ENCODE measurements at places on chromosomes 3 and 15.

DNA sequence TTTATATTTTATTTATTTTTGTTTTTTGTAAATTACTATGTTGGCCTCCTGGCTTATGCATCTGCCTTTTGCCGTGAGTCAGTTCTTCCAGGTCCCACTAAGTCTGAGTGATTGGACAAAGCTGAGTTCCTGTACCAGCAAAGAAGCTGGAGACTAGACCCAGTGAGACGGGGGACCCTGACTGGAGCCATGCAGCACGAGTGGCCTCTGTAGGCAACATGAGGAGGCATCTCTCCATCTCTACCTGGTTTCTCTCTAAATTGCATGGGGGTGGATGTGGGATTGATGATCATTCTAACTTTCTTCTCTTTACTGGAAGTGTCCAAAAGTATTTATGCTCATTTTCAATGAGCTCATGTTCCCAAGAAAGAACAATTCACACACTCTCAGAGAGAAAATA is 155.3 kb upstream of the MRPL3 start:
- DNase-seq, result no peak

DNA sequence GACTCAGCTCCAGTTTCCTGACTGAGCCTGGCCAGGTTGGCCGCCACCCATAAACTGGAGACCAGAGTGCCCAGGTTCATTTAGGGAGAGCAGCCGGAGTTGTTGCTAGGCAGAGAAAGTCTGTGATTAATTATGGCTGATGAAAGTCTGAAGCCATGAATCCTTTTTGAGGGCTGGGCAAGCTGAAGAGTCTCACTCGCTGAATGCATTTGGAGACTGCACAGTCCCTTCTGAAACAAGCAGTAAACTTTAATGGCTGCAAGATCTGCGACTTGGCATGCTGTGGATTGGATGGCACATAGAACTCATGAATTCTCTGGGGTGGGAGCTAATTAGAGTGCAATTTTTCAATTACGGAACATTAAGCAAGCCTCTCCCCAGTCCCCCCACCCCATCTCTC is 282.1 kb downstream of the RPLP1 start:
- no peak for DNase-seq

DNA sequence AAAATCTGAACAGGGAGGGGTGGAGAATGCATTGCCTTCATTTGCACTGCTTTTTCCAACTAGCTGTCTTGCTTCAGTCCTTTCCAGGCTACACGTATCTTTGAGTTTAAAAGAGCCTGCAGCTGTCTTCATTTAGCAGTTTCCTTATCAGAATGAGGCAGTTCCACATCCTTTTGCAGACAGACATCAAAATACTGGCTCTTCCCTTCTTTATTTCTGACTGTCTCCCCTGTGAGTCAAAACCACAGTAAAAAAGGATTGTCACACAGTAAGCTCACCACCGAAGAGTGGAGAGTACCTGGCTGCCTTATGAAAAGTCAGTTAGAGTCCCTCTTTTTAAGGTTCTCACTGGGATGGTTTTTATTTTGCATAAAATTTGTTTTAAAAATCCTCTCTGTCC is 205.5 kb upstream of the CD96 start:
- no peak for DNase-seq

- DNase-seq, result no peak
Measured at GRCh38 chr3:195113536-195114425, 157.2 kb downstream of the XXYLT1 start.

- no peak for DNase-seq
Measured at GRCh38 chr3:24168977-24169376, 223.9 kb downstream of the NR1D2 start.

- DNase-seq, result no peak
Measured at GRCh38 chr15:51077221-51078153, 17.2 kb downstream of the TNFAIP8L3 start.

- no peak for DNase-seq
Measured at GRCh38 chr3:2992534-2992933, 117.6 kb downstream of the IL5RA start.

GRCh38 chr3:107498646-107499045 is 24.1 kb upstream of the BBX start:
- DNase-seq, result no peak
